ENCODE measurements at places on chromosomes 7 and 10.

DNA sequence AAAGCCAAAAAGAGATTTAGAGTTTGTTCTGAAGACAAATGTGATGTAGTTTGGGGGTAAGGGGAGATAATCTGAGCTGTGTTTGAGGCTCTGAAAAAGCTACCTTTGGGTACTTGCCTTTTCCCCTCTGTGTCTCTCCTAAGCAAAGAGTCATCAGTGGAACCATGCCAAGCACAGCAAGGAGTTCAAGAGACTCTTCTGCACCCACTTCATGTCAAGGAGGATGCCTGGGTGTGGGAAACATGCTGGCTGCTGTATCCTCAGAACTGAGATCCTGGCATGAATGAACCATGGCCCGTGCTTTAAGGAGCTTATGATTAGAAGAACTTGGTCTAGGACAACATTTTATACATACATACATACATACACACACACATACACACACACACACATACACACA is 142.9 kb downstream of the NOC3L start:
- no peak for DNase-seq

GRCh38 chr10:26837139-26837538 is 23.6 kb downstream of the ABI1 start:
- DNase-seq = no peak

GRCh38 chr7:66250711-66251110 is 45.6 kb downstream of the TPST1 start:
- no peak for DNase-seq

GRCh38 chr7:158001621-158002320 is 585.9 kb downstream of the PTPRN2 start:
- no peak for DNase-seq
